ENCODE measurements at places on chromosomes 6 and 20.

DNA sequence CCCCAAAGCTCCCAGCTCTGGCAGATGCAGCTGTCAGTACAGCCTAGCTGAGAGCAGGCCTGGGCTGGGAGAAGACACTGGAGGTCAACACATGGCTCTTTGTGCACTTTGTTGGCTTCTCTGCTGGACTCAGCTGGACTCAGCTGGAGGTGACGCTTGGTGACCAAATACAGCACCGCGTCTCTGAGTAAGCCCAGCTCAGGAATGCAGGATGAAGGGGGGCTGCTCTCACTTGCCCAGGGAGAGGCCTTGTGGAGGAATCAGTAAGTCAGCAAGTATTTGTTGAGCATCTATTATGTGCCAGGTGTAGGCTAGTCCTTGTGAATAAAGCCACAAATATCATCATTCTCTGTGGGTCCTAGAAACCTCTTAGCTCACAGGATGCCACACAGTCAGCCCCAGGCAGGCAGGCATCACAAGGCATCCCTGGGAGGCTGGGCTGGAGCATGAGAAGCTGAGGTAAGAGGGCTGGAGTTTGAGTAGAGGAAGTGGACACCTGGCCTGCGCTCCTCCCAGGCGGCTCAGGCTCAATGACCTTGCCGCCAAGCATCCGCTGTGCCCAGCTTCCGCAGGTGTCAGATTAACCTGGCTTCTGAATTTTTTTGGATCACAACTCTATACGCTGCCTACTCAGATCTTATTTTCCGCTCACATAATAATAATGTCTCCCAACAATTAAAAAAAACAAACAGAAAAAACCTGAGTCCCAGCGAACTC is 95.4 kb downstream of the TMEM170B start:
- DNase-seq = no peak

GRCh38 chr6:105726902-105727655 is 324.2 kb upstream of the PREP start:
- DNase-seq = no peak

DNA sequence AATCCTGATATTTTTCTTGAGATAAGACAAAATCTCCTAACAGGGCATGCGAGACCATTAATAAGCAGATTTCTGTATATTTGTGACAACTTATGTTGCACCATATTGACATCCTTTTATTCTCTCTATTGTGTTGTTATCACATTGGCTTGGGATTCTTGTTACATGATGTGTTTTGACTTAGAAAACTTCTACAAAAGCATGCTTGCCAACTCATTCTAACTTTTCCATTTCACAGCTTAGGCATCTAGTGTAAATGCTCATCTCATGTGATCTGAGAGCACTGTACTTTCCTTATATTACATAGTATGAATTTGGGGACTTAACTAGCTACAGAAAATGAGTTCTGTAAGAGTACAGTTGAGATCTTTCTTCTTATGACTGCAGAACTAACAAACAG is 1040.7 kb upstream of the ADGRB3 start:
- DNase-seq = no peak

DNA sequence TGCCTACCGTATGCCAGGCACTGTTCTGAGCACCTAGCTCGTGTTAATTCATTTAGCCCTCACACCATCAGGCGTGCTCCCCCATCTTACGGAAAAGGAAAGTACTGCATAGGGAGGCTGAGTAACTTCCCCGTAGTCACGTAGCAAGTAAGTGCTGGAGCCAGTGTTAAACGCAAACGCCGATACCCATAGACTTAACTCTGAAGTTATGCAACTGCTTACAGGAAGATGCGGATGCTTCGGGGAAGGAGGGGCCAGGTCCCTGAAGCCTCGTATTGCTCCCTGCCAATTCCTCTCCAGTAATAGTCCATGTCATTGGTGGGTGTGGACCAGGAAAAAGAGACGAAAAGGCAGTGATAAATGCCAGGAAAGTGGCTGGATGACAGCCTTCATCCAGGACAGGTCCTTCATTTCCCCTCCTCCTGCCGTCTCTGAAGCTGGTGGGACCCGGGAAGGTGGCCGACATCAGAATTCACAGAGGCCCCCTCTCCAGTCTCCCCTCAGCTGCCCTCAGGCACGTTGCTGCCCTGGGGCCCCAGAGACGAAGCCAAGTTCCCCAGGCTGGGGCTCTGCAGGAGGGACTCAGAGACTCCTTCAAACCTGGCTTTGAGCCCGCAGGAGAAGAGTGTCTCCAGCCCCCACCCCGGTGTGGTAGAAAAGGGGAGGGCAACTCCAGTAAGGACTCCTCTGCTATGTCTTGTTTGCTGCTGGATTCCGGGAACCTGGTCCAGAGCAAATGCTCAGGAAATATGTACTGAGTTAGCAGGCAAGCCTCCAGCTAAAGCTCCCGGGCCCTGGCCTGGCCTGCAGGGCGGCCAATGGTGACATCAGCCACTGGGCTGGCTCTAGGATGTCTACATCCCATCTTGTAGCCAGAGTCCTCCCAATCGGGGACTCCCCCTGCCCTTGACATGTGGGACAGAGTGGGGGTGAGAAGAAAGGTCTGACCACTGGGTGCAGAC is 37.8 kb downstream of the RAB44 start:
- no peak for DNase-seq

GRCh38 chr20:37365760-37366638 is 20.1 kb downstream of the SRC start:
- no peak for DNase-seq

DNA sequence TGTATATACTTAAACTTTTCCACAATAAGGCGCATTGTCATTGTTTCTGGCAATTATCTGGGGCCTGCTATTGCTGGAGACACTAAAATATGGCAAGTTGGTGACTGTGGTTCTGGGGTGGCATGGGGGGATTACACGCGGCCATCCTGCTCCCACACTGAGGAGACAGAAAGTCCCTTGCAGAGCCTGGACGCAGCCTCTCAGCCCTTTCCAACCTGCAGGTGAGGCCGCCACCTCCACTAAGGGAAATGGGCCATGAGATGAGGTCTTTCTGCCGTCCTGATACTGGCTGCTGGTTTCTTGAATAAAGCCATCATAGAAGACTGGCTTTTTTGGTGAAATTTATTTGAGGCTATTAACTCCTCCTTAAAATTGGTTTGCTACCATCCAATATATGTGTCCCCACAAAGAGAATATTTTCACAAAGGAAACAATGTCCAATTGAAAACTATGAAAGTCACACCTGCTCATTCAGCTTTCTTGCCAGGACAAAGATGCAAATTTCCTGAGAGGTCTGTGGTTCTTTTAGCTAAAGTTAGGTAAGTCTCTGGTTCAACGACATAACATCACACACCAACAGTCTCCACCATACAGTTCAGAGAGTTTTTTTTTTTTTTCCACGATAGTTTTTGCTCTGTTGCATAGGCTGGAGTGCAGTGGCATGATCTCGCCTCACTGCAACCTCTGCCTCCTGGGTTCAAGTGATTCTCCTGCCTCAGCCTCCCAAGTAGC is 13.0 kb downstream of the TXNDC5 start:
- DNase-seq = no peak

- no peak for DNase-seq
Observed at GRCh38 chr20:19975901-19976300, 41.3 kb upstream of the NAA20 start.

DNA sequence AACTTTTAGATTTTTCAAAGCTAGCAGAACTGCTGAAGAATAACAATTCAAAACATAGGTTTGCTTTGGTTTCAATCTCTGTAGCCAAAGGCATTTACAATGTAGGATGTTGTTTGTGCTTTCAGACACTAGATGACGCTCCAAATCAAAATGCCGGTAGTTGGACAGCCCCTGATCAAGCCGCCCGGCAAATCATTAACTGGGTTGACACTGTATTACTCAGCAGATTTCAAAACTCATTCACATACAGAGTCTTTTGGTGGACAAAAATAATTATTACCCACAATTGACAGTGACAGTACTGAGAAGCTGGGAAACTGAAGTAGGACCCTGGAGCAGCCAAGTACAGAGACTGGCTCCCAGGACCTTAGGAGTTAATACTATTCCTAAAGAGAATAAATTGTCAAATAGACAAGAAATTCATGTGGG is 21.3 kb upstream of the HFE start:
- peak; percentile 27 for DNase-seq

DNA sequence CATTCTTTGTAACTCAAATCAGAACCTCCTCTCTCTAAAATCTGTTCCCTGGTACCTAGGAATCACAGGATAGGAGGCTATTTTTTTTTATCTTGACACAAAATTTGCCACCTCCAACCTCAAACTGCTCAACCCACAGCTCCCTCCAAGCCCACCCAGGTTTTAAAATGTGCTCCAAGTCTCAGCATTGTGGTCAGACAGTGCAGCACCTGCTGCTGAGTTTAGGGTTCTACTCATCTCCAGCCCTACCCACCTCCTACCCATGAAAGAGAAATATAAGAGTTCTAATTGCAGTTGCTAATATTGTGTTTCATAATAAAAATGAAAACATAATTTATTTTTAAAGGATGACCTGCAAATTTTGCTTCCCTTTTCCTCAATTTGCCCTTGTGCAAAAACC is 496.5 kb downstream of the MAFB start:
- no peak for DNase-seq

- no peak for DNase-seq
Observed at GRCh38 chr6:34938268-34938667, 49.2 kb downstream of the ANKS1A start.

- DNase-seq = no peak
Observed at GRCh38 chr6:139376017-139376330, 1.5 kb upstream of the CITED2 start.

GRCh38 chr6:16239798-16240123 is 1.4 kb downstream of the GMPR start:
- no peak for DNase-seq

DNA sequence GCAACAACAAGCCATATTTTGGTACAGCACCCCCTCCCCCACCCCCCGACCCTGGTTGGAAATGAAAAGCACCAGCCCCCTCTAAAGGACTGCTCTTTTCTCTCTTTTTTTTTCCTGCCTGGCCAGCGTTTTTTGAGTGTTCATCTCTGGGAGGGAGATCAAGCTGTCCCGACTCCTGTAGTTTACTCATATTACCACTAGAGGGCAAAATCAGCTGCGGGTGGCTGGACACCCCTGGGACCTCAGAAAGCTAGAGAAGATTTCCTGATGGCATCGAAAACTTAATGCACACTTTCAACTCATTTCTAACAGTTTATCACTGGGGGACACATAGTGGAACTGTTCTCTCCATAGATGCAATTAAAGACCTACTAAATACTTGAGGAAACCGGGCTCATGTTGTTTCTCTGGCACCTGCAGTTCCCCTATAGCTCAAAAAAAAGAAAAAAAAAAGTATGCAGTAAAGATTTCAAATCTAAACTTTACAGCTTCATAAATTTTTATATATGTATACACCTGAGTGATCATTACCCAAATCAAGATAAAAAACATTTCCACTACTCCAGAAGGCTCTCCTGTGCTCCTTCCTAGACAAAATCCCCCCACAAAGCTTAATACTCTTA is 24.4 kb downstream of the CNBD2 start:
- DNase-seq = peak; percentile 9

All from stimulated activated CD4-positive, alpha-beta T cell treated with anti-CD3 and anti-CD28 coated beads, Interleukin-12 subunit alpha, Interleukin-12 subunit beta, amount 100 ng/mL, for 4 hours (primary cell).